ENCODE measurements at places on chromosomes 5 and 9. TPM values are rescaled to one million over a fixed set of nuclear protein-coding genes. Genes with fewer than 3 reads are reported as not detected.

Gene GPR150
- total RNA-seq = 0.33 TPM

Gene TUSC1
- 10.5 TPM for total RNA-seq

Gene MYO10
- total RNA-seq = 95.5 TPM

Gene GMCL2
- under 0.01 TPM for total RNA-seq

Gene MLANA
- not detected for total RNA-seq

Gene LURAP1L
- total RNA-seq = 87.6 TPM

Gene PCDHA3
- total RNA-seq = 0.26 TPM

Gene FCN2
- total RNA-seq = not detected

Gene HTR1A
- not detected for total RNA-seq

Gene CETN3
- 14.9 TPM for total RNA-seq

Gene PCDHB14
- total RNA-seq = 0.77 TPM

Gene PCDHA7
- 0.26 TPM for total RNA-seq

Gene PCDHGB2
- 4.6 TPM for total RNA-seq

Gene AHRR
- 6.2 TPM for total RNA-seq

Gene SURF2
- 13.9 TPM for total RNA-seq

Gene ZNF608
- 18.0 TPM for total RNA-seq

Gene LCN15
- total RNA-seq = not detected

Gene TAF11L5
- not detected for total RNA-seq

Gene ENTREP1
- under 0.01 TPM for total RNA-seq

Gene DNM1
- total RNA-seq = 30.4 TPM

Data from fibroblast of lung (primary cell).